ENCODE measurements at places on chromosomes 6 and 20.
A peak's percentile ranks its signal among the peaks of the same experiment; 100 is the strongest.

DNA sequence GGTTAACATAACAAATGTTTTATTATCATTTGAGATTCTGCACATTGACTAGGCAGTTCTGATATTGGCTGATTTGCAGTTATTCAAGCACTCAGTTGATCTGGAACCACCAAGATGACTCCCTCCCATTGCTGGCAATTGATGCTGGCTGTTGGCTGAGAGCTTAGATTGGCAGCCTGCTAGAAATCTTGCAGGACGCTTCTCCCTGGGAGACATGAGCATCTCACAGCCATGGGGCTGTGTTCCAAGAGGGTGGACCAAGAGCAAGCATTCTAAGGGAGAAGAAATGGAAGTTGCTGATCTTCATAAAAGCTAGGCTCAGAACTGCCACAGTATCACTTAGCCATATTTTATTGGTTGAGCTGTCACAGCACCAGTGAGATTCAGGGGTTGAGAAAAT lies 233.4 kb upstream of the ID4 start:
- DNase-seq, result no peak

- DNase-seq, result no peak
Measured at GRCh38 chr6:111793711-111794111, 79.5 kb downstream of the FYN start.

- peak; percentile 9 for DNase-seq
Measured at GRCh38 chr20:3208786-3209256, 477 bp upstream of the ITPA start.

GRCh38 chr6:68229566-68229965 lies 405.5 kb upstream of the ADGRB3 start:
- no peak for DNase-seq

DNA sequence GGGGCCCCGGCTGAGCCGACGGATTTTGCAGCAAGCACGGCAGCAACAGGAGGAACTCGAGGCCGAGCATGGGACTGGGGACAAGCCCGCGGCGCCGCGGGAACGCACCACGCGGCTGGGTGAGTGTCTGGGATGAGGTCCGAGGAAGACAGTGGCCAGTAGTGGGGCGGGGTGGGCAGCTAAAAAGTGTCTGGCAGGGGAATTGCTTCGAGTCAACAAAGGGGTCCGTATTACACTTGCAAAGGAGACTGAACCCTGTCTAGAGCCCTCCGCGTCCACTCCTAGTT lies 356 bp downstream of the BYSL start:
- DNase-seq, result no peak

GRCh38 chr6:101851911-101852310 lies 458.4 kb downstream of the GRIK2 start:
- DNase-seq, result peak; percentile 69

DNA sequence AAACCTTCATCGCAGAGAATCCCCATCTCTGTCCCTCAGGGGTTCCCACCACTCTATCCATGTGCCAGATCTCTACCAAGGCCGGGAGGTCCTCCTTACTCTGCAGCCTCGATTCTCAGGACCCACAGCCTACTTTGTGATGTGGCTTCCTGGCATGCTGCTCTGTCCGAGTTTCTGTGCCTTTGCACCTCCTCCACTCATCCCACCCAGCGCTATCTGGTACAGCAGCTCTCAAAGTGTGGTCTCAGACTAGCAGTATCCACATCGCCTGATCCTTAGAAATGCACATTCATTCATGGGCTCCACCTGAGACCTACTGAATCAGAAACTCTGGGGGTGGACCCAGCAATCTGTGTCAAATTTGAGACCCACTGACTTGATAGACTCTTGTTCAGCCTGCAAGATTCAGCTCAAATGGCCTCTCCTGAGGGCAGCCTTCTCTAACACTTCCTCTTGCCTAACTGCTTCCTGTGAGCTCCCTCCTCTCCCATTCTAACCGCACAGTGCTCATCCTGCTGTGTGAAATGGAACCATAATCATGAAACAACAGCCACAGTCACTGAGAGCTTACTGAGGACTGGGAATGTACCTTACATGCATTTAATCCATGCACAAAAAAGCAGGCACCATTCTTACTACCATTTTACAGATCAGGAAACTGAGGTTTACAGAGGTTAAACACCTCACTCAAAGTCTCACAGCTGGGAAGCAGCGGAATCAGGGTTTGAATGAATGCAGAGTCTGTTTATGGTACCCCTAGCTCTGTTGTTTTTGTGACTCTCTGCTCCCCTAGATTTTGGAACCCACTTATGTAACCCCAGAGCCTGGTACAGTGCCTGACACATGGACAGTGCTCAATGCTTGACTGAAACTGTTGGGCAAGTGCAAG lies 69.4 kb downstream of the JPH2 start:
- no peak for DNase-seq

DNA sequence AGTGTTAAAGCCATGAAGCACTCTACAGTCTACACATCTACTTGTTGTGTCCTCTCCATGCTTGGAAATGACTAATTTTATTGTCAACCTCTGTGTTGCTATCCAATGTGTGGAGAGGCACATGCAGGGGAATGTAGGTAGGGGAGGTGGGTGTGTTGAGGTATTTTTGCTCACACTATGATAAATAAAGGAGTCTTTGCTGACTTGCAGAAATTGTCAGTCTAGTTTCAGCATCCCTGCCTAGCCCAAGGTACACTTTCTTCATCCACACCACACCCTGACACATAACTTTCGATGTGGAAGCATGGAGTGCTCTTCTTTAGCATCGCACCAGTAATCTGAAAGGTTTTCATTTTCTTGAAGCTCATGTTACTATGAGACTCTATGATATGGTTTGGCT lies 264.0 kb downstream of the TRDN start:
- DNase-seq, result no peak
